Stimulated activated CD8-positive, alpha-beta memory T cell treated with anti-CD3 and anti-CD28 coated beads, Interleukin-7, amount 100 ng/mL, for 4 hours (primary cell): ENCODE measurements at places on chromosomes 5 and 9.

DNA sequence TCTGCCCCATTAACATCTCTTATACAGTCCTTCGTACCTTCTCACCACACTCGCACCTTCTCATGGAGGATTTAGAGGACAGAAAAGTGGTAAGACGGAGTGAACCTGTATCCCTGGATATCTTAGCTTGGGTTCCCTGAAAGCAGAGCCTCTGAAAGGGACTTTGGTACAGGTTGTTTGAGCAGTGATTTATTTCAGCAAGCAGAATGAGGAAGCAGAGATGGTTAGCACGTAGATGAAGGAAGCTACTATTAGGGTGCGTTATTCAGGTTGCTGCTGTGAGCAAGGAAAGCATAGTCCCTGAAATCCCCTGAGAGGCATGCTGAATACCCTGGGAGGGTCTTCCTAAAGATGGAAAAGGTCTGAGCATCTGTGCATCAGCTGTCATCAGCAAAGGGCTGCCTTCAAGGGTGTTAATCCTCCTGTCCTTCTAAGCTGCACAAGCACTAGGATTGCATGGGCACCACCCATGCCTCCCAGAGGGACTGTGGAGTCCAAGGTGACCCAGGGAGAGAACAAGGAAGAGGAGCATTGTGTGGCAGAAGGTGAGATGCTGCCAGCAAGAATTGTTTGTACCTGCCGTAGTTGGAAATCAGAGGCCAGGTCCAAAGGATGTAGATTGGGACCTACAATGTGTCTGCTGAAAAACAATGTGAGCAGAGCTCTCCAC, 273.7 kb downstream of the RASEF start:
- no peak for DNase-seq

DNA sequence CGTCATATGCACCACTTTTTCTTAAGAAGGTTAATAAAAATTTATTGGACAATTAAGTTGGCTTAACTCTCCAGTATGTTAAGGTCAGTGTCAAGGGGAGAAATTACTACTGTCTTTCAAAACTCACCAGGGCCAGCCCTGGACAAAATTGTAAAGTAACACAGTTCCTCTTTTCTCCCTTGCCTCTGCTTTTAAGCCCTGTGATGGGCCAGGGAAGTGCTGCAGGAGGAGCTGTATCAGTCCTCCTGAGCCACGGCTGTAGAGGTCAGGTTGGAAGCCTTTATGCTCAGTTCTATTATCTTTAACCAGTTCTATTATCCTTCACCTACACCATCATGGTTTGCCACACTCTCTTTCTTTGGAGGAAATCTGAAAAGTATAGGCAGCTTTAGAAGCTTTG, 11.5 kb upstream of the PPP2R2B start:
- no peak for DNase-seq

GRCh38 chr5:140835622-140836510, 1.8 kb downstream of the PCDHA7 start:
- DNase-seq: no peak

DNA sequence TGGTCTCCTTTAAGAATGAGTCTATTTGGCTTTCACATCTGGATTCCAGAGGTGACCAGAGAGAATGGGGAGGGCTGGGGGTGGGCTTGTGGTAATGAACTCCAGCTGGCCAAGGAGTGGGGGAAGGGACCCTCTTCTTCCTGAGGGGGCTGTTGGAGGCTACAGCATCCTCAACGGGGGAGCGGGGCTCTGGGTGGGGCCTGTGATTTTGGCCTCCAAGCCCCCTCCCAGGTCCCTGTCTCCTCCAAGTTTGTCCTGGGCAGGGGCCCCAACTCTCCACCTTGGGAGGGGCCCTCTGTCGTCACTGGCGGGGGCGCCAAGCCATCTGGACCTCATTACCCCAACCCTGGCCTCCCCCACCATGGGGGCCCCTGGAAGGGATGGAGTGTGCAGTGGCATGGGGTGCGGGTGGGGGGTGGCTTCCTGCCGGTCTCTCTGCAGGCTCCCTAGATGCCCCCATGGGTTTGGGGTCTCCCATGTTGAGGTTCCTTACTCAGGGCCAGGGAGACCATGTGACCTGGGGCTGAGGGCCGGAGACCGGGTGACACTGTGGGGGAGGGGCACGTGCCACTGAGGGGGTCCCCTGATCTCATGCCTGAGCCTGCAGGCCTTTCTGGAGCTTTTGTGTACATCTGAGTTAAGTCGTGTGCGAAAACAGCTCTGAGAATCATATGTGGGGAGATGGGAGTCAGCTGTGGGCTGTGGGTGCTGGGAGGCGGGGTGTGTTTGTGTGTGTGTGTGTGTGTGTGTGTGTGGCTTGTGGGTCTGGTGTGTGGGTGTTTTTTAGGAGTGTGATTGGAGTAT, 32.4 kb downstream of the GOLGA2 start:
- no peak for DNase-seq

DNA sequence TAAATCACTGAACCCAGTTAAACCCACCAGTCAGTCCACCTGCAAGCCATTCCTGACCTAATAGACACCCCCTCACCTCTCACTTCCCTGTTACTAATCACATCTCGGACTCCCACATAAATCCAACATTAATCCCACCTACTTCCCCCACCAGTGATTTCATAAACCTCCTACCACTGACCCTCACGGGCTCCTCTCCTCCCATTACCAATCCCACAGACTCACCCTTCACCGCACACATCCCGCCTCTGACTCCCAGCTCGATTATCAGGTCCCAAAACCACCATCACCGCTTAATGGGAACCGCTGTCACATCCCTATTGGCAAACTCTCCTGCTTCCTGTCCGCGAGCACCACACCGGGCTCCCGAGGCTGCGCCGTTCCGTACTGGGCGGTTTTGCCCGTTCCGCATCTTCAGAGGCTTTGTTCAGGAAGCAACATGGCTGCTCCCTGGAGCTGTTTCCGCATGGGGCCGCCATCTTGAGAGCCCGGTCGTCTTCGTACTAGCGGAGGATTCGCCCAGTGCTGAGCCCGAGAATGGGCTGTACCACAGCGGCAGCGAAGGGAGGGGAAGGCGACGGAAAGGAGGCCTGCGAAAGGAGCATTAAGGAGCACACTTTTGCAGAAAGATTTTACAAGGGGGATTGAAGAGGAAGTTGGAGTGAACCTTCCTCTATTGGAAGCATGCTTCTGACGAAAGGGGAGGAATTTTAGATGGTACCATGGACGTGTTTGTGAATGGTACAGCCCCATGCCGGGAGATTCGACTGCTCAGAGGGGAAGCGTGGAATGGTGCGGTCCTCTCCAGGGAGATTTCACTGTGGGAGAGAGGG, at the start of gene ZNF300:
Gene ZNF300, minus strand, starts transcription at position 502 of the 833 bp plus-strand sequence. CDS start 1,825 bp downstream, outside the sequence.
- DNase-seq: peak; percentile 52
